A549 (cell line): ENCODE measurements at places on chromosomes 3 and 15.

- no peak for DNase-seq
Observed at GRCh38 chr15:82398785-82399184, 30.8 kb upstream of the GOLGA6L9 start.

DNA sequence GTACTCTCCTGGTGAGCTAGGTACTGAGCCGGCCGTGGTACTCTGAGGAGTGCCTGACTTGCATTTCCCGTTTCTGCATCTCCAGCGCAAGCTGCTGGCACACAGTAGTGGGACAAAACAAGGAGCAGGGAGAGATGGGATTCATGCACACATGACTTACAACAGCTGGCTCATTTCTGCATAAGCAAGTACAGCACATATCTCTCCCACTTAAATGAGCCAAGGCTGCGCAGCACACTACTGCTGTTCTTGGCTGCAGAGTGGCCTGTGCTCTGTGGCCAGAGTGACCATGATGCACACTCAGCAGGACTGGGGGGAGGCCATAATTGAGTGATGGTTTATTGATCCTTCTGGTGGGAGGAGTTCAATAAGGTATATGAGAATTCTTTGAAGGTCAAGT is 59.2 kb upstream of the ABHD17C start:
- DNase-seq, result no peak

GRCh38 chr3:16801698-16802097 is 83.1 kb upstream of the PLCL2 start:
- no peak for DNase-seq

GRCh38 chr3:169662843-169663160 is 710 bp downstream of the MECOM start:
- no peak for DNase-seq

- DNase-seq, result peak; percentile 60
Observed at GRCh38 chr3:94234177-94234788, 171.4 kb downstream of the NSUN3 start.

- DNase-seq, result no peak
Observed at GRCh38 chr3:105836533-105836932, 32.3 kb downstream of the CBLB start.

GRCh38 chr3:58999774-59000160 is 50.1 kb downstream of the CFAP20DC start:
- DNase-seq, result no peak

DNA sequence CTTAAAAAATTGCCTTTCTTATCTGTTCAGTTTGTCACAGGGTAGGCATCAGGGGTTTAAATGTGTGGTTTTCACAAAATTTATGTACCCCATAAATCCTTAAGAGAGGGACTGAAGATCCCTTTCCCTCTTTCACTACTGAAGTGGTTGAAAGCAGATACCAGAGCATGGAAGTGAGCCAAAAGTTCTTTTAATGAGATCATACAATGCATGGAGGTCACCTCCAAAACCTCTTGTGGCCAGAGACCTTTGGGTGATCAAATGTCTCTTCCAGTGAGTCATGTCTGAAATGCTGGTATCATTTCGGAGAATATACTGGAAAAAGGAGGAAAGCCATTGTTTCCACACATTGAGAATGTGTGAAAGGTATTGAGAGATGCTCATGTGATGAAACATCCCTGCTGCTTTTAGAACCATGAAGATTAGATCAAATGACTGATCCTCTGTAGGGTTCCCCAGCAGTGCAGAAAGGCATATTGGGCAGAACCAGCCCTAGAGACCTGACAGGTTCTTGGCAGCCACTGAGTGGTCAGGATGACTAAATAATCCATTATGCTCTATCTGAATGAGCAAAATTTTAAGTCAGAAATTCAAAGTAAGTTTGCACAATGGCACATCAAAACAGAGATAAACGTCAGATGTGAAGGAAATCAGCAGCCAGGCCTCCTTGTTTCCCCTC is 165.8 kb upstream of the SLC2A2 start:
- peak; percentile 1 for DNase-seq

DNA sequence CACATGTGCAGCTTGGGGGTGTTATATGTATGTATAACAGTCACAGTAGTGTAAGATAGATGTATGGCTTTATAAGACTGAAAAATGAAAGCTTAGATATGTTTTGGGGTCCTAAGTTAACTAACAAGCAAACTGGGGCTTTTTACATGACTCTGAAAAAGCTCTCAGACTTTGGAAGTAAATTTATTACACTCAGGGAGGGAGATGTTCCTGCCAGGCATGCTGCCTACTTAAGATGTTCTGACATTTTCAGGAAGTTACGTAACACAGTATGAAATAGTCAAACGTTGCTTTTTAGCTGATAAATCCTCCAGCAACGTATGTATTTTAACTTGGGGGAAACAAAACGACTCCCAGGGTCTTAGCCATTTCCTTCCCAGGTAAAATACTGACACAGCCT is 1.7 kb upstream of the IFT57 start:
- no peak for DNase-seq

- DNase-seq, result no peak
Observed at GRCh38 chr15:48318131-48318530, 13.1 kb upstream of the DUT start.

- DNase-seq, result no peak
Observed at GRCh38 chr3:16794257-16794656, 90.5 kb upstream of the PLCL2 start.

DNA sequence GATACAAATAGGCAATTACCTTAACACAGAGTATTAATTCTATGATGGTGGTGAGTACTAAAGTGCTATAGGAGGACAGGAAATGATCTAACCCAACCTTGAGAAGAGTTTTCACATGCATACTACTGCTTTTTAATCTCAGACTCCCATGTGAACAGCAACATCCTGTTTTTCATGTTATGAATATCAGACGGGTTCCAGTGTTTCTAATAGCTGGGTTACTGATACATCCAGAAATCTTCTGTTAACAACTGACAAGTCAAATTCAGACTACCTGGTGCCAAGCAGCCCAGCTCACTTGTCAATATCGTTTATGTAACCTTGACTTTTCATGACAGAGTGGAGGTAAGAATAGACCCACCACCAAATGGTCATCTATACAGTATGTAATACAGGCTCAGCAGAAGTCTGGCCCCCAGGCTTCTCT is 220.2 kb upstream of the COL8A1 start:
- no peak for DNase-seq
